T-helper 1 cell treated with Interleukin-12 subunit alpha and Interleukin-12 subunit beta and Interleukin-4 antibody, amounts not matched to agents 30 ng/mL and 1 ng/mL, for 36 hours (primary cell): ENCODE measurements at places on chromosomes 2 and 18. TPM values are rescaled to one million over a fixed set of nuclear protein-coding genes. Genes with fewer than 3 reads are reported as not detected.

FSHR gene
- total RNA-seq = not detected in 2 replicates

CDK15 gene
- total RNA-seq = not detected in 2 replicates

SPR gene
- 0.98 and 1.6 TPM in 2 replicates for total RNA-seq

CCDC102B gene
- total RNA-seq = 2.5 and 3.4 TPM in 2 replicates

PRSS56 gene
- not detected in 2 replicates for total RNA-seq

GREB1 gene
- 0.12 and 0.27 TPM in 2 replicates for total RNA-seq

GCA gene
- total RNA-seq = 16.3 and 16.5 TPM in 2 replicates

CIB4 gene
- total RNA-seq = not detected in 2 replicates

CYP27A1 gene
- 0.12 and 0.17 TPM in 2 replicates for total RNA-seq

RUFY4 gene
- 3.2 and 3.3 TPM in 2 replicates for total RNA-seq

CYS1 gene
- total RNA-seq = 1.3 and 1.6 TPM in 2 replicates

GCG gene
- total RNA-seq = not detected in 2 replicates

RESP18 gene
- total RNA-seq = not detected in 2 replicates

POTEC gene
- not detected in 2 replicates for total RNA-seq

GPR35 gene
- total RNA-seq = 13.5 and 16.6 TPM in 2 replicates

CRYBA2 gene
- not detected in 2 replicates for total RNA-seq

CD8A gene
- 2.4 and 2.6 TPM in 2 replicates for total RNA-seq

CCDC68 gene
- not detected in 2 replicates for total RNA-seq

C2orf66 gene
- 1.2 and 1.8 TPM in 2 replicates for total RNA-seq

COL4A3 gene
- total RNA-seq = not detected in 2 replicates

ZBTB7C gene
- 0.81 and 0.98 TPM in 2 replicates for total RNA-seq

ACADL gene
- total RNA-seq = not detected in 2 replicates

COPS8 gene
- 39.7 and 46.4 TPM in 2 replicates for total RNA-seq

DSG1 gene
- total RNA-seq = not detected in 2 replicates

EMILIN1 gene
- 1.4 and 1.7 TPM in 2 replicates for total RNA-seq

SPATA3 gene
- total RNA-seq = not detected in 2 replicates

SPP2 gene
- total RNA-seq = not detected in 2 replicates

SLC5A7 gene
- total RNA-seq = not detected in 2 replicates

VAMP8 gene
- total RNA-seq = 146 and 147 TPM in 2 replicates

SP140 gene
- 108 and 111 TPM in 2 replicates for total RNA-seq

GPATCH11 gene
- total RNA-seq = 8.9 and 12.0 TPM in 2 replicates

BOLL gene
- not detected in 2 replicates for total RNA-seq

RNF25 gene
- total RNA-seq = 23.8 and 26.9 TPM in 2 replicates

DSG2 gene
- 0.12 and 0.20 TPM in 2 replicates for total RNA-seq

KATNAL2 gene
- 0.47 TPM in 1 of 2 replicates, not detected in the other for total RNA-seq

MCM6 gene
- total RNA-seq = 99.2 and 103 TPM in 2 replicates

KCNK3 gene
- total RNA-seq = not detected in 2 replicates

DTNA gene
- total RNA-seq = 0.05 and 0.24 TPM in 2 replicates

MATN3 gene
- total RNA-seq = not detected in 2 replicates

FOXI3 gene
- total RNA-seq = not detected in 2 replicates

TMEM37 gene
- total RNA-seq = not detected in 2 replicates
